ENCODE measurements at places on chromosomes 4 and X.

GRCh38 chr4:185634066-185634652 lies 98.9 kb upstream of the PDLIM3 start:
- DNase-seq, result peak; percentile 11

DNA sequence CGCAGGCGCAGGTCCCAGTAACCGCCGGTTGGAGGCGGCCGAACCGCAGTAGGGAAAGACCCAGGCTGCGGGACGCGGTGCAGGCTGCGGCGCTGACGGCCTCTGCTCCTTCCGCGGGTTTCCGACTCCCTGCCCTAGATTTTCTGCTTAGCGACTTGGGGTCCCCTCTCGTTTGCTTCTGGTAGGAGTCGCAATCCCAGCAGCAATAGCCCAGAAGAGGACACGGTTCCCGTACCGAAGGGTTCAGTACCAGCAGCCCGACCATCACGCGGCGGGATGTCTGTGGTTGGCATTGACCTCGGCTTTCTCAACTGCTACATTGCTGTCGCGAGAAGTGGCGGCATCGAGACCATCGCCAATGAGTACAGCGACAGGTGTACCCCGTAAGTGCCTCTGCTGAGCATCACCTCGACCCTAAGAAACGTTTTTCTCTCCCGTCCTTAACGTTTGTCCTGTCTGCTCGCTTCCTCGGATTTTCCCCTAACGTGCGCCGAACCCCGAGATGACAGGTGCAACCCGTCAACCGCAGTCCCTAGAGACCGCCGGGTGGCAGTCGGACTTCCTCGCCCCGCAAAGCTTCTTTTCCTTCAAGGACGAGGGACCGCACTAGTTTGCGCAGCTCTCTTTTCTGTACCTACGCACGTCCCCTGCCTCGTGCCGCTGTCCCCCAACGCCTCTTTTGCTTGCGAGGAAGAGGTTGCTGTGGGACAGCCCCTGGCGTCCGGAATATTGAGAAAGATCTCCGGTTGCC lies at the start of gene HSPA4L:
TSS of gene HSPA4L (plus strand) at position 48 of the 751 bp plus-strand sequence. CDS start at position 277, 229 bp downstream.
- DNase-seq, result peak; percentile 24

- DNase-seq, result no peak
Observed at GRCh38 chr4:20193141-20193936, 58.4 kb upstream of the SLIT2 start.

DNA sequence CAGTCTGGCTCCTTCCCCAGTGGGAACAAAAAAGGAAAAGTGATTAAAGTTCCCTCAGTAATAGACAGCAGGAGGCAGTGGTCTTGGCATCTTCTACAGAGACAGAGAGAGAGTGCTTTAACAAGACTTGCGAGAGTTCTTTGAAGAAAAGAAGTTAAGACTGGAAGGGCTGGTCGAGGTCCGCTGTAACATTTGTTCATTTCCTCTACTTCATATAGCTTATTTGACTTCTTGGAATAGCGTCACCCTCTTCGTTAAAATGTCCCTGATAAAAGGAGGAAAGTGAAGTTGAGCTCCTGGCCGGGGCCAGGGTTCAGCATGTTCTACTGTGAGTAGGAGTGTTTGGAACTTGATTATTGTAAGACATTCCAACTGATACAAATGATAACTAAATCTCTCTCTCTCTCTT lies 179.8 kb downstream of the SLIT2 start:
- DNase-seq, result no peak

GRCh38 chrX:79080141-79080540 lies 64.3 kb upstream of the GPR174 start:
- DNase-seq, result no peak

DNA sequence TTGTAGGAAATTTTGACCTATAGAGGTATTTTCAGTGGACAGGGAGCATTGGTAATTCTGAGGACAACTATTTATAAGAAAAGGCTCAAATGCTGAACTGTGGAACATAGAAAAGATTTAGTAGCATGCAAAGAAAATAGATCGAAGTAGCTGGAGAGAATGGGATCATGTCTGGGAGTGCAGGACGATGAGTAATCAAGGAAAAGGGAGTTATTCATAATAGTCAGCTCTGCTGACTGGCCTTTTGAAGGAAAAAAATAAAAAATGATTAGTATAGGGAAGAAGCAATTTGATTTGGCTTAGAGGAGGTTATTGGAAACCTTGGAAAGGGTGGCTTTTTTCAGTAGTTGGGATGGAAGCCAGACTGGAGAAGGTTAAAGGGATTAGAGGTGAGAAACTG lies 22.9 kb upstream of the ANK2 start:
- DNase-seq, result no peak

- DNase-seq, result no peak
Observed at GRCh38 chr4:173509036-173510001, 20.7 kb downstream of the HAND2 start.

DNA sequence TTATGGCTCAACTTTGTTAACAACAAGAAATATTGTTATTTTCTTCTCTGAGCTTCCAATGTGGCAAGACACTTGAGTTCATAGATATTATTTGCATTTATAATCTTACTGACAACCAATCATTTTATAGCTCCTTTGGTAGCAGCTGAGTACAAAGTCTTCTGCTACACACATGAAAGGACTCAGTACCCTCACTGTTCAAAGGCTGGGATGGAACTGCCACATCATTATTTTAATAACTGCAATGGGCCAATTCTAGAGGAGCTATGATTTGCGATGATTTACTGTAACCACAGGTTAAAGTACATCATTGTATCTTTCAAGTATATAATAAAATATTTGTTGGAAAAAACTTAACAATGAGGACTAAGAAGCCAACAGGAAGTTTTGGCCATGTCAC lies 10.9 kb downstream of the MTTP start:
- no peak for DNase-seq

GRCh38 chr4:3767570-3768288 lies 1.5 kb downstream of the ADRA2C start:
- DNase-seq, result no peak

- DNase-seq, result no peak
Observed at GRCh38 chr4:170124406-170124805, 34.6 kb upstream of the AADAT start.

- DNase-seq, result no peak
Observed at GRCh38 chr4:176309046-176309445, 10.7 kb upstream of the SPCS3 start.

DNA sequence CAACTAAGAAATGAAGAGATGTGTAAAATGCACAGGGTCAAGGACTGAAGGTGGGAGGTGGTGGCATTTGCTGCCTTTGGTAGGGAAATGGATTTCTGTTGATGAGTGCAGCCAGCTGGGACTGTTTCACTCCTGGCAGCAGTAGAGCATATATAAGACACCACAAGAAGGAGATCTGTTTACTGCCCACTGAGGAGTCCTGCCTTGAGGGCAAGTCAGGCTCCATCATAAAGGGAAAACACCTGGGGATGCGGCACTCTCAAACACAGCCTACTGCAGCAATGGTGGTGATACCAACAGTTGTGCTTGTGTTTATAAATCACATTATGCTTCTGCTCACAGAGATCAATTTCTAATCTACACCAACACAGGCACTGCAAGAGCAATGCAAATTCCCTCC lies 222.1 kb downstream of the TACR3 start:
- DNase-seq, result no peak

GRCh38 chr4:64799751-64800150 lies 390.5 kb upstream of the TECRL start:
- no peak for DNase-seq

GRCh38 chr4:28310926-28311325 lies 1450.3 kb downstream of the STIM2 start:
- DNase-seq, result no peak

DNA sequence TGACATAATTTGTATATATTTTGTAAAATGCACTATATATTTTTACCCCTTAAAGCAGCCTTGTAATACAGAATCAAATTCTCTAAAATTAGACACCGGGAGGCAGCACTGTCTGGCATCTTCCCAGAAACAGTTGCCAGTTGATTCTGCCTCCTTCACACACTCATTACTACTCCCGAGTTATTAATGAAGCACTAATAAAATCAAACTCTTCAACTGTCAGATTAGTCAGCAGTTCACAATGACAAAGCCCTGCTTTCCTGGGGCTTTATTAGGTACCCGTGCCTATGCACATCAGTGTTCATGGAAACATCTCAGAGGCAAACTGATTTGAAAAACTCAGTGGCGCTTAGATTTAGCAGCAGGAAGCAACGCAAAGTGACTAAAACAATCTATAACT lies 103.5 kb upstream of the VEGFC start:
- DNase-seq, result no peak

DNA sequence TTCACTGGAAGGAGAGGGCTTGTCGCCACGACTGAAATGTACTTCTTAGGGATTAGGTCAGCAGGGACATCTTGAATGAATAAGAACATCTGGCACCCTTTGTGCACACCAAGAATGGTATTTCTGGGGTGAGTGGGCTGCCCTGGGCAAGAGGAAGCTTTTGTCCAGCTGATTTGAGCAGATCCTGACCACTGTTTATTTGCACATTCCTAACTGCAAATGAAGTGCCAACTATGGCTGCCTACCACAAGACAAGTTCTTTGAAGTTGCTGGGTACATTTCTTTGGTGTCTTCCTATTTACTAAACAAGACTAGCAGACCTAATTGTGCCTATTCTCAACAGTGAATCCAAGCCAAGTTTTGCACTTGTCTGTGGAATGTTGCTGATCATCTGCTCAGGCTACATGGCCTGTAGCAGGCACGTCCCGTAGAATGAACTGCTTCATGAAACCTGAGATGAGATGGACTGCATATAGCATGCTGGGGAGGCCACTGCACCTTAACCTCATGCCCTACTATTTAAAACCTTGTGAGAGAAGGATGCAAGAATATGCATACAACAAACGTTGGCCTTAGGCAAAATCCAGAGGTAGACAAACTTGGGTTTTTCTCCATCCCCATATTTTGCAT lies 45.0 kb downstream of the PIR start:
- DNase-seq, result no peak

DNA sequence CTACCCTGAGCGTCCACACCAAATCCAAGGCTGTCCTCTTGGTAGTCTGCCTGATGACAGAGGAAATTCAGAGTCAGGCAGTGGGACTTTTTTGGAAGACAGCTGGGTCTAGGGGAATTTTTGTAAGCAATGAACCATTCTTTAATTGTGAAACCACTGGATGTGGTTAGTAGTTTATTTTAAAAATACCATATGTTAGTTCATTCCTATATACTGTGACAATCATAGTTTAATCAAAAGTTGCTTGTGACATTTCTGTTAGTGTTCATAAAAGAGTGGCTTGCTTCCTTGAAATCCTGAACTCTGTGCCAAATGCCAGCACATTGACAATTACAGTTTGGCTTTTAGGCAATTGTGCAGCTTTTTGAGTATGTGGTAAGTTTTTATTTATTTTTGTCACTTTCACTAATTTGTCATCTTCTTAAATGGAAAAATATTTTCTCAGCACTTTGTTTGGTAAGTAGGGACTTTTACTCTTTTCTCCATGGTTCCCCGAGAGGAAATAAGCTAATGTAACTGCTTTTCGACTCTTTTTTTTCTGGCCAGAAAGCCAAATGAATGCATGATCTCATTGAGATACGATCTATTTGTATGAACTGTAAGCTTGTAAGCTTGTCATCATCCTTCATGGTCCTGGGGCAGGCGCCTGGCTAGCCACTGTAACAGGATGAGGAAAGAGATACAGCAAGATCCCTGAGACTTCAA lies 72.6 kb upstream of the SLC4A4 start:
- no peak for DNase-seq
